ENCODE measurements at places on chromosomes 6 and 20.

GRCh38 chr6:67219346-67219745, 1415.7 kb upstream of the ADGRB3 start:
- no peak for DNase-seq

- no peak for DNase-seq
Observed at GRCh38 chr6:35318196-35319171, 20.9 kb downstream of the DEF6 start.

- DNase-seq, result no peak
Observed at GRCh38 chr6:73174646-73175045, 50.6 kb downstream of the KHDC1L start.

GRCh38 chr6:167455371-167455770, 130.5 kb downstream of the TTLL2 start:
- DNase-seq, result no peak
